Tongue (tissue), 3 donors: ENCODE measurements at places on chromosomes 1 and 21. TPM values are rescaled to one million over a fixed set of nuclear protein-coding genes. Genes with fewer than 3 reads are reported as not detected.

GRCh38 chr1:83097715-83098114, 901.2 kb downstream of the TTLL7 start:
- no peak for DNase-seq

DNA sequence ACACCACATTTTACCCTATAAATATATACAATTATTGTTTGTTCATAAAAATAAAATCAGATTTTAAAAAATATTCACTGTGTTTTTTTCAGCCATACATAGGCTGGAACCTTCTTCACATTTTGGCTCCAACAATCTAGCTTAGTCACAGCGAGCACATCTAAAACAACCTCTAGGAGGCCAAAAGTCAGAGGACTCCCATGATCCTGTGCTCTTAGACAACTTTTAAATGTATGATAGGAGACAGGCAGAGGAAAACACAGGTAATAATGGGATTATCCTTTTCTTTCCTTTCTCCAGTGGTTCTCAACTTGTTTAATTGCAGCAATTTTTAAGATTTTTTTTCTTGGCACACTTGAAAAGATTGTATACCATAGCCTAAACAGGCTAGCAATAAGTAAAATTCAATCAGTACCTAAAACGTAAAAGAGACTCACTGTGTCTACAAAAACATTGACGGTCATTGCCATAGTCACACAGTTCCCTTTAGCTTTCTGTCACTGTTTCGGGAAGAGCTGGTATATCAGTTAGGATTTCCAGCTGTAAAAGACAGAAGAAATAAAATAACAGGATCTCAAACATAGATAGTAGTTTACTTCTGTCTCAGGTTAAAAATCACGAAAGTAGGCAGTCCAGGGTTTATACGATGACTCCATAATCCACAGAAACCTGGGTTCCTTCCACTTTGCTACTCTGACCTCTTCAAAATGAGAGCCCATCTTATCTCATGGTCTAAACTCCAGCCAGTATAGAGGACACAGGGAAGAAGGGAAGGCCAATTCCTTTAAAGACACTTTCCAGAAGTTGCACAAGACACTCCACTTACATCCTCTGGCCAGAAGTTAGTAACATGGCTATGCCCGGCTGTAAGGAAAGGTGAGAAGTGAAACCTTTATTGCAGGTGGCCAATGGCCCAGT, 39.2 kb upstream of the CR1L start:
- no peak for DNase-seq

DNA sequence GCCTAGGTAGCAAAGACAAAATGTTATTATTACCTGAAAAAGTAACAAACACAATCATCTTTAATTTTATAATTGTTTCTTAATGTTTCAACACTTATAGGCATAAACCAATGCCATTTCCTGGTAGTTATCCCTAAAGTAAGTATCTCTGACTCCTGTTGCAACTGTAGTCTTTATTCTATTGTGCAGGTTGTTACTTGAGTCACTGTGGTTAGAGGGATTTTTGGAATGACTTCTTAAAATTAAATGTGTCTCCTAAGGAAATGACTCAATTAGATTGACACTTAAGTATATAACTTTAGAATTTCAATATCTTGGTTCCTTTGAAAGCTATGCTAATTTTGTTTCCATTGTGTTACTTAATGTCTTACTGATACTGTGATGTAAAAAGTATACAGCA, 143.9 kb downstream of the PHTF1 start:
- no peak for DNase-seq

- DNase-seq: peak; percentile 66
These were observed 101.9 kb downstream of the PRRX1 start for GRCh38 chr1:170765712-170766330.

GRCh38 chr21:35436899-35437298, 387.8 kb upstream of the RUNX1 start:
- DNase-seq: no peak

GRCh38 chr1:168509210-168509609, 34.6 kb downstream of the XCL2 start:
- no peak for DNase-seq

GRCh38 chr1:242243472-242243871, 244.6 kb upstream of the MAP1LC3C start:
- no peak for DNase-seq

- no peak for DNase-seq
These were observed 999.0 kb upstream of the ADGRL2 start for GRCh38 chr1:80801695-80802094.

DNA sequence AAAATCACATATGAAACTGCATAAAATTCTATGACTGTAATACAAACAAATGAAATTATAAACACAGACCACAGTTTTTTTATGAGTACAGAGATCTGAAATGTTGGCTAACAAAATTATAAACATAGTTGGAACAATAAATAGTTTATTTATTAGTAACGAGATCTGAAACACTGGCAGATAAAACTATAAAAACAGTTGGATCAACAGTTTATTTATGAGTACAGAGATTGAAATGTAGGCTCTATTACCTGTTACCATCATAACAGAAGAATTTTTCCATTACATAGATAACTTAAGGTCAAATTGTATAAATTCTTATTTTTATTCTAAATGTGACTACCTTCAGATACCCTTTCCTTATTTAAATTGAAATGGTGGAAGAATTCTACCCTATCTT, 14.5 kb downstream of the EYA3 start:
- DNase-seq: no peak

The PRRX1 gene
- 185 TPM for total RNA-seq

The ICOSLG gene
- total RNA-seq: 3.1 TPM

The GCLM gene
- 11.1 TPM for total RNA-seq
